ENCODE measurements at places on chromosomes 6 and 20.

GRCh38 chr6:6663421-6664135 is 75.1 kb downstream of the LY86 start:
- DNase-seq, result no peak

DNA sequence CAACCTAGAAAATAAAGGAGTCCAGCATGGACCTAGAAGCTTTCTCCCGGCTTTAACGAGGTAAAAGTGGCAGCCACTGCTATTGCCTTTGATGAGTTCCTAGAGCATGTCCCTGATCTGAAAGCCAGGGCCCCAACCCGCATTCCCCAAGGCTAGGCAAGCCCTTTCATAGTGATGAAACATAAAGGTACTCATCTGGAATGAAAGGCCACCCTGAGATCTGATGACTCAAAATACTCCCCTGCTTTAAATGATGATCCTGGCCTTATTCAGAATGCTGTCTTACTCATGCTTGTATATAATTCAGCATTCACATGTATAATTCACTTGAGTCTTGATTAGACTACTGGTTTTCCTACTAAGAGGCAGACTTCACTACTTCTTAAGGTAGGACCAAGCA is 21.3 kb downstream of the TTPAL start:
- no peak for DNase-seq

DNA sequence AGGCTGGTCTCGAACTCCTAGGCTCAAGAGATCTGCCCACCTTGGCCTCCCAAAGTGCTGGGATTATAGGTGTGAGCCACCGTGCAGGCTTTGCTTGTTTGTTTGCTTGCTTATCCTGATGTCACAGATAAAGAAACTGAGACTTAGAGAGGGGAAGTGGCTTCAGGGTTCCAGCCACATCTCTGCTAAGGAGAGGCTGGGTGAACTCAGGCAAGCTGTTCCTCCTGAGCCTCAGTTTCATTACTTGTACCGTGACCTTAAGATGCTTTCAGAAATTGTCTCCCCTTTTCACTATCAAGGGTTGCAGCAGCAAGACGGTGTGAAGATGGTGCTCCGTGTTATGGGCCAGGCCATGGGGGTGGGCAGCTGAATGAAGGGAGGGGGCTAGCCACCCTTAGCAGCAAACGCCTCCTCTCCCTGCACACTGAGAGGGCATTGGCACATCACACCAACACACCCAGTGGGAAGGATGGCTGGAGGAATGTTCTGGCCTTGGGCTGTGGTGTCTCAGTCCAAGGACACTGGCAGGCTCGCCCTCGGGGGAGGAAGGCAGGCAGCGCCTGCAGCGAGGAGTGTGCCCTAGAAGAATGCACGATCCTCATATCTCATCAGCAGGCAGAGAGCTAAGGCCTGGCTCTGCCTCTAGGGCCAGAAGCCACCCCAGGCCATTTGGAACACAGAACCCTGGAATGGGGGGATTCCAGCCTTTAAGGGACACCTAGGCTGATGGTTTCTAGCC is 48.2 kb upstream of the TLDC2 start:
- no peak for DNase-seq

GRCh38 chr6:133741375-133741861 is 147.5 kb upstream of the TCF21 start:
- DNase-seq, result no peak

DNA sequence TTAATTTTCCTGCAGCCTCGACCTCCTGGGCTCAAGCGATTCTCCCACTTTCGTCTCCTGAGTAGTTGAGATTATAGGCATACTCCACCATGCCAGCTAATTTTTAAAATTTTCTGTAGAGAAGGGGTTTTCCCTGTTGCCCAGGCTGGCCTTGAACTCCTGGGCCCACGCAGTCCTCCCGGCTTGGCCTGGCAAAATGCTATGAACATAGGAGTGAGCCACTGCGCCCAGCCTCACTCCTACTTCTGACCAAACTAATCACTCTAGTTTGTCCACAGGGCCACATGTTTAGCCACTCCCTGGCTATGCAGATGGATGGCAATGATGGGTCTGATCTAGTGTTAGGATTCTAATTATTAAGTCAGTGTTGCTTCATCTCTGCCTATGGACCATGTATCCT is 31.9 kb upstream of the RPN2 start:
- DNase-seq, result no peak

DNA sequence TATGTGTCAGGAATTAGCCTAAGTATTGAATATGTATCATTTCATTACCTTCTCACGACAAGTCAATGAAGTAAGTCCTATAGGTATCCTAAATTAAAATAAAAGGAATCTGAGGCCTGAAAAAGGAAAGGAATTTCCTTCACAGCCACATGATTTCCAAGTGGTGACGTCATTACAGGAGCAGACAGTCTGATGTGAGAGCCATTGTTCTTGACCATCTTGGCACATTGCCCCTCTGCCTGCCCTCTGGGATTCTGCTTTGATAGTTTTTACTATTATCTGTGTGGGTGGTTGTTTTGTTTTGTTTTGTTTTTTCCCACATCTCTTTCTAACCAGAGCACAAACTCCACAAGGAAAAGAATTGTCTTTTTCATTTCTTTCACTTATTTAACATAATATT is 219.8 kb upstream of the UFL1 start:
- no peak for DNase-seq

DNA sequence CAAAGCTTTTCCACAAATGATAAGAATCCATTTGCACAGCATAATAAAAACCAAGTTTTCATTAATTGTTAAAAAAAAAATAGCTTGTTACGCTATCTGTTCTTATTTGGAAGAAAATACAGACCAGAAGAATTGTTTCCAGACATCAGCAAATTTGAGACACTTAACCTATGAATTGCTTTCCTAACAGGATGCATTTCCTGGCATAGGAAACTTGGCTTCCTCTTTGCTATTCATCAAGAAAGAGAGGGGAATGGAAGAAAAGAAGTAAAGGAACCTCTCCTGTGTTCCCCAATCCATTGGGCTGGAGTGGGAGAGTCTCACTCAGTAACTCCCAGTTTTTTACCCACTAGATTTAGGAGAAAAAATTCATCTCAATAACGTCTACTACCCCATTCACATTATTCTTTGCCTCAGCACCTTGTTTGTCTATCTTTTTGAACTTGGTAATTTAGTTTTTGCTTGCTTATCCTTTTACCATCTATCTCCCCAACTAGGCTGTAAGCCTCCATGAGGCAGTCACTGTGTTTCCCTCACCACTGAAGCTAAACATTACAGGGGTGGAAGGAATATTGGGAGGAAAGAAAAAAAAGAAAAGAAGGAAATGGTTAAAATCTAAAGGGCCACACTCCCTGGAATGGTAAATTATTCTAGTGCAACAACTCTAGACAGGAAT is 150.3 kb downstream of the COL21A1 start:
- no peak for DNase-seq

GRCh38 chr6:132257561-132257960 is 143.7 kb downstream of the MOXD1 start:
- DNase-seq, result no peak

DNA sequence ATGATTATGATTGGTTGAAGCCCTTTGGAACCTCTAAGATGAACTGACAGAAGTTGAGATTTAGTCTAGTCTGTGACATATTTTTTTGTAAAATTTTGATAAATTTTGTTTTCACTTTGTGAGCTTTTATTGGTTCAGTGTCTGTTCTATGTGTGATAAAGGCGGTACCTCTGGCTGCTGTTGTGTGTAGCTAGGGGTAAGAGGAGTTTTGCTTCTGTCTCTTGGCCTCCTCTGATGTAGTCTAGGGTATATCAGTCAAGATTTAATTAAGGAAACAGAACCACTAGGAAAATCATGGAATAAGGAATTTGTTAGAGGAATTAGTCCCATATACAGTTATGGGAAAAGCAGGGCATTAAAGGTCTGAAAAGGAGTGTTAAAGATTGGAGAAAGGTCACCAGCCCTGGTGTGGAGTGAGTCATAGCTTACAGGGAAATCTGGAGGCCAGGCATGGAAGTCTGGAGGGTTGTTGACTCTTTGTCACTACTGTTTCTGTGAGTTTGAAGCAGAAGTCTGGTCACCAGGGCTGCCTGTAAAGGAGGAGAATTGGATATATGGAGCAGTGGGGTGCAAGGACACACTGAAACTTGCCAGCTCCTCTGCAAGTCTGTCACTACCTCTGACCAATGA is 28.5 kb downstream of the CDC5L start:
- no peak for DNase-seq

- DNase-seq, result no peak
These were observed 25.2 kb downstream of the MAP7 start for GRCh38 chr6:136524936-136525413.

DNA sequence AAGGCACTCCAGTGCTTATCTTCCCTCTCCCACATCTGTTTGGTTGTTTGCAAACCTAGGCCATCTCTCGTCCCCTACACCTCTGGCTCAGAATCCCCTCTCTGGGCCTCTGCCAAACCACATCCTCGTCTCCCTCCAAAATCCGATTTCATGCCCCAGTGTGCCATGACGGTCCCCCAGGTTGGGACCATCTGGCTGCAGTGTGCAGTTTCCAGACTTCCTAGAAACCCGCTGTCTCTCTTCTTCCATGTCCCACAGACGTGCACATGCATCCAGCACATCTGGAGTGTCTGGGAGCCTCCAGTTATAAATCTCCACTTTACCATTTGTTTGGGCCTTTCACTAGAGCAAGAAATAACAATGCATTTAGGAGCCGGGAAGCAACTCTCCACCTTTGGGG is 316.2 kb downstream of the KIF16B start:
- DNase-seq, result no peak

DNA sequence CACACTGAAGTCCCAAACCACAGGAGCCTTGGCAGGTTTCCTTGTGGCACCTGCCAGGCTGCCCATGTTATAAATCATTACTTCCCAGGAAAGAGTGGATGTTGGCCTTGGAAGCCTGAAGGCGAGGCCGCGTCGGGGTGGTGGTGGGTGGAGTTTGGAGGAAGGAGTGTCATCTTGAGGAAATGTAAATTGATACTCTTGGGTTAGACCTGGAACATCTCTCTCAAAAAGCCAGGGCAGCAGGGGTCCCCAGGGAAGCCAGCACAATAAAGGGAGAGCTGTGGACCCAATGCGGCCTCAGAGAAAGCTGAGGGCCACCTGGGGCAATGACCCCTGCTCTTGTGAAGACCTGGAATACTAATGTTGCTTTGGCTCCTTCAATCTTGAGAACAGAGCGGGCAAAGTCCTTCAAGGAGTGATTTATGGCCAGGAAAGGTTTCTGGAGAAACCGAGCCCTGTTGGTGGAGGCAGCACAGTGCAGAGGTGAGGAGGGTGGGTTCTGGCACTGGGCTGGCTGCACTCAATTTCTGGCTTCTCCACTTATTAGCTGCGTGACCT is 26.3 kb upstream of the TRAF3IP2 start:
- DNase-seq, result no peak

- no peak for DNase-seq
These were observed at the start of gene ANKRD60 for GRCh38 chr20:58228484-58229197. Gene ANKRD60, minus strand, starts transcription at chr20:58228653. Its CDS starts 0 bp downstream, at chr20:58228653.

GRCh38 chr20:47125508-47125757 is 230.8 kb downstream of the EYA2 start:
- no peak for DNase-seq

- DNase-seq, result no peak
These were observed 369.4 kb upstream of the IMPG1 start for GRCh38 chr6:76441875-76442274.

GRCh38 chr20:19964289-19965265 is 52.6 kb upstream of the NAA20 start:
- DNase-seq, result no peak

- DNase-seq, result no peak
These were observed 79.1 kb upstream of the MAFB start for GRCh38 chr20:40768105-40768504.

GRCh38 chr20:20711413-20711812 is 1.0 kb downstream of the RALGAPA2 start:
- no peak for DNase-seq

GRCh38 chr20:11791316-11791715 is 126.4 kb upstream of the BTBD3 start:
- no peak for DNase-seq

- DNase-seq, result no peak
These were observed 289.4 kb upstream of the STXBP5 start for GRCh38 chr6:146914489-146915483.

DNA sequence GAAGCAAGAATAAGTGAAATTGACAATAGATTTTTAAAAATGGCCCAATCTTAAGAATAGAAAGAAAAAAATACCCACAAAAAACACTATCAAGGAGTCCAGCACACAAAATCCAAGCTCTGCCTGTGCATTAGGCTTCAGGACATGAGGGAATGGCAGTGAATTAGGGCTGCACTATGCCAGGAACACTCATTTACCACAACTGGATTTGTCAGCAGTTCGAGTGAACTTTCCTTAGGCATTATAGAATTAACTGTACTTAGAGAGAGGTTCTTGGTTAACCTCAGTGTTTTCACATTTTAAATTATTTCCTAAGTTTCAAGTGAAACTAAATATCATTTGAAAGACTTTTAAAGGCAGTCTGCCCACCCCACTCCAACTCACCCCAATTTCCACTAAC is 34.8 kb downstream of the SLC22A3 start:
- no peak for DNase-seq
